COLO829 (cell line): ENCODE measurements at places on chromosomes 4 and X.

GRCh38 chr4:37663552-37663951 lies 22.6 kb downstream of the RELL1 start:
- DNase-seq: no peak

GRCh38 chr4:14842964-14843630 lies 159.2 kb upstream of the CPEB2 start:
- DNase-seq: no peak

DNA sequence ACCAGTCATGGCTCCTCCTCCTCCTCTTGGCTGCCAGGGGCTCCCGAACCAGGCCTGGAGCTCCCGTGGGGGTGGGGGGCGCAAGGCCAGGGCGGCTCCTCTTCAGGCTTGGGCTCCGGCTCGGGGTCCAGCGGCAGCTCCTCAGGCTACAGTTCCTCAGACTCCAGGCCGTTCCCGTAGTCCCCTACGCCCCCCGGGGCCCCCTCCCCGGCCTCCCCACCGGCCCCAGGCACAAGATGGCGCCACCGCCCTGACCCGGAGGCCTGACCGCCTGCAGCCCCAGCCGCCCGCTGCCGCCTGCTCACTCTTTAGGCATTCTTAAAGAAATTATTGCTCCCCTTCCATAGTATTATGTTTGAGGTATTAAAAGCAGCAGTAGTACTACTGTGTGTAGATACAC lies 54.5 kb downstream of the TAF1 start:
- no peak for DNase-seq

DNA sequence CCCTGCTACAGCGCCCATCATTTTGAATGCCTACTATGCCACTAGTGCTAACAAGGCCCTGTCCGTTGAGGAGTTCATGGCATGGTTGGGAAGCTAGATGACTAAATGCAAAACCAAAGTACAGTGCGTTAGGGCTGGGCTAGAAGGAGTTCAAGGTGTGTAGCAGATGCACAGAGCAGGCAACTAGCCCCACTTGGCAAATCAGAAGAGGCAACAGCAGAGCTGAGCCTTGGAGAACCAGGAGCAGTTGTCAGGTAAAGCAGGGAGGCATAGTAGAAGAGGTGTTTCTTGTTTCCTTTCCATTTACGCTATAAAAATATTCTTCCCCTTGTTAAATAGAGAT lies 146.6 kb upstream of the CPEB2 start:
- DNase-seq: no peak

GRCh38 chr4:102315532-102315931 lies 29.8 kb downstream of the SLC39A8 start:
- DNase-seq: no peak

DNA sequence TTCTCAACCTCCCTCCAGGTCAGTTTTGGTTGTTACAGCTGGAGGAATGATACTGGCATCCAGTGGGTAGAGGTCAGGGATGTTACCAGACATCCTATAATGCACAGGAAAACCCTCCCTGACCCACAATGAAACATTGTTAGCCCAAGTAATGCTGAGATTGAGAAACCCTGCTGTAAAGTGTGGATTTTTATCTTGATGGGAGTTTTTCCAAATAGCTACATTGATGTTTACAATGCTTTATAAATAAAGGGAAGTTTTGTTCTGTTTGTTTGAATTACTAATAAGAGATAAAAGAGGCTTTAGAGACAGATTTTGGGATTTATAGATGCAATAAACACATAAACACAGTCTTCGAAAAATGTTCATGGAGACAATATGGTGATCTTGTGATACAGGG lies 194.0 kb upstream of the NUDT6 start:
- DNase-seq: peak; percentile 80

- peak; percentile 75 for DNase-seq
Observed at GRCh38 chr4:155787113-155787710, 28.4 kb downstream of the GUCY1B1 start.

GRCh38 chrX:15244421-15244820 lies 25.5 kb downstream of the ASB9 start:
- DNase-seq: peak; percentile 79

DNA sequence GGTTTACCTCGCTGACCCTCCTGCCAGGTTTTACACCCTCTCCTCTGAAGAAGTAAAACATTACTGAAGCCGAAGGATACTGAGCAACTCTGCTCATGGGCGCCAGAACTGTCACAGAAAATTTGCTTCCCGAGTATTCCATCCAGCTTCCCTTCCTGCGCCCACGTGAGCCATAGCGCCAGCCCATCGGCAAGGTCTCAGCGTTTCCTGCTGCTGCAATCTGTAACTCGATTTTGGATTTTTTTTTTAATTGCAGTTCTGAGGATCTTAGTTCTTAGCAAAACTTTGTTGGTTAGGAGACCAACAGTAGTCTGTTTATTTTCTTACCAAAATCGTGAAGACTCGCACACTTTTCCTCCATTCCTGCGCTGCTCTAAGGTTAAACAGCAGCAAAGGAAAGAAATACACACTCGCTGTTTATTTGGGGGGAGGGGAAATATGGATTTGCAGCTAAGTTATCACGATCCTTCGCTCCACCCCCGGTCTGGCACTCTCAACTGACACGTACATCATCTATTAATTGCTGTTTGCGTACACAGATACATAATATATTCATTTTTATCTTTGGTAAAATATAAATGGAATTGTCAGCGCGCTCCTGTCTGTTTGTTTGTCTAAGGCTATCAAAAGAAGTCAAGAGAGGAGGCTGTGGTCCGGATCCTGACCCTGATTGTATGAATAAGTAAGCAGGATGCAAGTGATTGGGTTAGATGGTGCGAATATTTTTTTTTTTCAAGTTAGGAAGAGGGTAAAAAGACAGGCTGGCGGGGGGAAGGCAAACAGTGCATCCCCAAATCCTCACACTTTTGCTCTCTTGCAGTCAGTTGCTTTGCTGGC lies at the start of gene TLL1:
TLL1 (plus strand) TSS at position 777 of the 837 bp plus-strand sequence. CDS start 668 bp downstream, outside the sequence.
- no peak for DNase-seq

- DNase-seq: no peak
Observed at GRCh38 chrX:12263211-12263610, 124.9 kb downstream of the FRMPD4 start.

- peak; percentile 28 for DNase-seq
Observed at GRCh38 chr4:158314756-158315487, 104.6 kb downstream of the TMEM144 start.

- no peak for DNase-seq
Observed at GRCh38 chr4:99816545-99817308, at the start of gene DAPP1. Gene DAPP1, plus strand, starts transcription at chr4:99816827. Its CDS starts 87 bp downstream, at chr4:99816914.

DNA sequence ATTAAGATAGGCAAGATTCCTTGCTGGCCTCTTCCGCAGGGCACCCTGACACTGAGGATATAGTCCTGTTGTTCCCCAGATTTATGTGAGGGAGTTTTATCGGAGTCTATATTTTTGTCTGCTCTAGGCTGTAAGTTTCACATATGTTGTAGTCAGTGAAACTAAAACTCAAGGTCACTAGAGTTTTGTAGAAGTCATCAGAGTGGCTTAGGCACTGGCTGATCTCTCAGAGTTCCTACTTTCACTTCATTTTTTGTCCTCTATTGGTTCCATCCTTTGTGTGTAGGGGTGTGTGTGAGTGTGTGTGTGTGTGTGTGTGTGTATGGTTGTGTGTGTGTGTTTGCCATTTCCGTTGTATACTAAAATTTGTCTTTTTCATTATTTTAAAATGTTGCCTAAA lies 577.5 kb downstream of the IQCM start:
- DNase-seq: no peak

GRCh38 chr4:90113881-90114457 lies 13.2 kb upstream of the CCSER1 start:
- DNase-seq: no peak

DNA sequence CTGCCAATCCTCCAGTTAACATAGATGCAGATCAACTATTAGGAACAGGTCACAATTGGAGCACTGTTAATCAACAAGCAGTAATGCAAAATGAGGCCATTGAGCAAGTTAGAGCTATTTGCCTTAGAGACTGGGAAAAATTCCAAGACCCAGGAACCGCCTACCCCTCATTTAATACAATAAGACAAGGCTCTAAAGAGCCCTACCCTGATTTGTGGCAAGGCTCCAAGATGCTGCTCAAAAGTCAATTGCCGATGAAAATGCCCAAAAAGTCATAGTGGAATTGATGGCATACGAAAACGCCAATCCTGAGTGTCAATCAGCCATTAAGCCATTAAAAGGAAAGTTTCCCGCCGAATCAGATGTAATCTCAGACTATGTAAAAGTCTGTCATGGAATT lies 20.5 kb upstream of the TRIM61 start:
- DNase-seq: peak; percentile 59

DNA sequence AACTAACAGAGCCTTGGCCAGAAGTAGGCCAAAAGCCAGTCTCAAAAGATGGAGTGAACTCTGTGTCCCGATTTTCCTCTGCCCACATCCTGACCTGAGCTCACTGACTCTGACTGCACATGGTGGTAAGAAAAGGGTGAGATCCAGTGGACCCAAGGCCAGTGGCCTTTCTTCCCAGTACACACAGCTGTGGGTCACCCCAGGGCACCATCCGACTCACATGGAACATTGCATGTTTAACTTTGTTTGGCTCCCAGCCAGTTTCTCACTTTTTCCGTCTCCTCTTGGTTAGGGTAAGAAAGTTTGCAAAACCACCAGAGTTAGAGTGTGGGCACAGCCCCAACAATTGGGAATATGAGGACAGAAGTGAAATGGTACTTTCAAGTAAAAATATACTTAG lies 69.8 kb downstream of the GAB1 start:
- no peak for DNase-seq

GRCh38 chr4:78644744-78645330 lies 93.3 kb downstream of the ANXA3 start:
- peak; percentile 77 for DNase-seq

GRCh38 chrX:17597327-17597726 lies 140.0 kb upstream of the SCML1 start:
- DNase-seq: no peak

- DNase-seq: no peak
Observed at GRCh38 chr4:155552180-155552579, 114.5 kb upstream of the GUCY1A1 start.

DNA sequence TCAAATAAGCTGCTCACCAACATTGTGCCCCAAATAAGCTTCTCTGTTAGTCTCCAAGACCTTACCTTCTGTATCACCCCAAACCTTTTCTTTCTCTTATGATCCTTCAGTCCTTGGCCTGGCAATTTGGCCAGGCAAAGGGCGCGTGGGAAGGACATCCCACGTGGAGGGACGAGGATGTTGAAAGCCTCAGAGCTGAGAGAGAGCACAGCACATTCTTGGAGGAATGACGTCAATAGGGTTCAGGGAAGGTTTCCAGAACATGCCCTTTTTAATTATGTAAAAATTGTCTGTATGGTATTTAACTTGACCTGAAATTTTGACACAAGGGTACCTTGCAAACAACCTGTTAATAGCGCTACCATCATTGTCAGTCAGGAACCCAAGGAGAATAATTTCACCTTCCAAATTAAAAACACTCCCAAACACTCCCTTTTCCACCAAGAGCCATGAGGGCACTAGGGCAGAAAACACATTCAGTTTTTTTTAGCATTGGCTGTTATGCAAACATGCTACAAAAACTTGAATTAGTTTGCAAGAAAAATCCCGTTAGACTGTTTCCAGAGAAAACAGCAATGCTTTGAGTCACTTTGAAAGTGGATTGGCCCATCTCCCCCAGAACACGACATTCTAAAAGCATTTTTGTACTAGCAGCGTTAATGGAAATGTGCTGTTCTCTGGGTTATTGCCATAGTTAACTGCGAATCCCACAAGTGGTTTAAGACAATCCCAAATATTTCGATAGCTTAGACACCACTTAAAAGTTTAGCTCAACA lies 183.2 kb upstream of the PUDP start:
- no peak for DNase-seq

- no peak for DNase-seq
Observed at GRCh38 chrX:120726294-120726693, 96.4 kb upstream of the C1GALT1C1 start.

- DNase-seq: peak; percentile 73
Observed at GRCh38 chrX:102840871-102841705, 96.0 kb upstream of the RAB40AL start.

DNA sequence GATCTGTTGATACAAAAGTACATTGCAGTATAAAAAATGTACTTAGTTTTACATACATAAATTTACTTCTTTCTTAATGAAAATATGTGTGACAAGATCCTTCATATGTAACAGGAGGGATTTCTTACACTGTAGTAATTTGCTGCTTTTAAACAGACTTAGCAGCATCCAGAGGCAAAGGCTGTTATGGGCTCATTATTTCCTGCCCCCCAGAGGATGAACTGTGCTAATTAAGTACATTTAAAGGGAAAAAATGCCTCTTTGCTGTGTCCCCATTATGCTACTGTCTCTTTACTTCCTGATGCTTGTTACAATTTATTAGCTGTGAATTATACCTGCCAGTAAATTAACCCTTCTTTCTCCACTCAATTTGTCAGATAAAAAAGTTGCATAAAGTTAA lies 47.1 kb downstream of the NDST3 start:
- DNase-seq: no peak

DNA sequence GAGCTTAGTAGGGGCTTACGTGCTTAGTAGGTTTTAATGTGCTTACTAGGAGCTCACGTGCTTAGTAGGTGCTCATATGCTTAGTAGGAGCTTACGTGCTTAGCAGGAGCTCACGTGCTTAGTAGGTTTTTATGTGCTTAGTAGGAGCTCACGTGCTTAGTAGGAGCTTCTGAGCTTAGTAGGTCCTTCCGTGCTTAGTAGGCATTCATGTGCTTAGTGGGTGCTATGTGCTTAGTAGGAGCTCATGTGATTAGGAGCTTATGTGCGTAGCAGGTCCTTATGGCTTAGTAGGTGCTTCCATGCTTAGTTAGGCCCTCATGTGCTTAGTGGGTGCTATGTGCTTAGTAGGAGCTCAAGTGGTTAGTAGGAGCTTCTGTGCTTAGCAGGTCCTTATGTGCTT lies 59.4 kb downstream of the SHOX start:
- DNase-seq: no peak
